Naive thymus-derived CD4-positive, alpha-beta T cell (primary cell): ENCODE measurements at places on chromosomes 2 and 18. TPM values are rescaled to one million over a fixed set of nuclear protein-coding genes. Genes with fewer than 3 reads are reported as not detected.

GRCh38 chr18:9428862-9429661 is 46.3 kb upstream of the RALBP1 start:
- no peak for DNase-seq

DNA sequence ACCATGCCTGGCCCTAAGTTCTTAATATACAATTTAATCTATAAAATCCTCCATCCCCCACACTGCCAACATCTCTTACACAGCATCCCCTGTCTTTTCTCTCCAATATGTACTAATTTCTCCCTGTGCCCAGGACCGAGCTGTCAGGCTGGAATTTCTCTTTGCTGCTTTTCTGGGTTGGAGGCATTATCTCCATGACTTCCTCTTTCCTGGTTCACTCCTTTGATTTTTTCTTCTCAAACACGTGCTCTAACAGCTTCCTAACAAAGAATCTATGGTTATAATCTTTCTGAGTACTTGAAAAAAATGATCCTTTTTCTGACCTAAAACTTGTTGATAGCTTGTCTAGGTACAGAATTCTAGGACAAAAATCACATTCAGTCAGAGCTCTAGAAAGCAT is 112.8 kb downstream of the C1D start:
- no peak for DNase-seq

DNA sequence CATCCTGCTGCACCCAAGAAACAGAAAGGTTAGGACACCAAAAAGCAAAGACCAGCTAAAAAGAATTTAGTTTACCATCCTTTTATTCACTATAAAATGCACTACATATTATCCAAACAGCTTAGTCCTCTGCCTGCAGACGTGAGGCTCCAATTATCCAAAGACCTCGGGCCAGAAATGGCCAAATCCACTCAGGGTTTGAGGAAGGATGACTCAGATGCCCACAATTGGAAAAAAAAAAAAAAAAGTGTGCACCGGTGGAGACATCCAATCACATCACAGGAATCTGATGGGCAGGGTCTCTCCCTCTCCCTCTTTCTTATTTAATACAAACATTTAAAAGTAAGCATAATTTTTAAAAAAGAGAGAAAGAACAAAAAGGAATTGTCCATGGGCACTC is 65.7 kb downstream of the TRABD2A start:
- no peak for DNase-seq

GRCh38 chr2:107627164-107627563 is 199.5 kb upstream of the RGPD4 start:
- DNase-seq = no peak

DNA sequence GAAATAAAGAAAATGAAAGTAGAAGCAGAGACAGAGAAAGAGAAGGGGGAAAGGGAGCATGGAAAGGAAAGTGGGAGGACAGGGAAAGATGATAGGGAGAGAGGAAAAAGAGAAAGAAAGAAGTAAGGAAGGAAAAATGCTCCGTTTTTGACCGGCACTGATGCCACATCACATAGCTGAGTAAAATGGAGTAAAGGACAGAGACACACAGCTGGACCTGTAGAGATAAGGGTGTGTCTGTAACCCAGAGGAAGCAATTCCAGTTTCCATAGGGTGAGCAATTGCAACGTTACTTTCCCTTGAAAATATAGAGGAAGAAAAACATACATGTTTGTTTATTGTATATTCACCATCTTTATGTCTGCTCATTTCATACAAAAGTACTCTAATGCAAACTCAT is 1866.9 kb upstream of the PIK3C3 start:
- no peak for DNase-seq

DNA sequence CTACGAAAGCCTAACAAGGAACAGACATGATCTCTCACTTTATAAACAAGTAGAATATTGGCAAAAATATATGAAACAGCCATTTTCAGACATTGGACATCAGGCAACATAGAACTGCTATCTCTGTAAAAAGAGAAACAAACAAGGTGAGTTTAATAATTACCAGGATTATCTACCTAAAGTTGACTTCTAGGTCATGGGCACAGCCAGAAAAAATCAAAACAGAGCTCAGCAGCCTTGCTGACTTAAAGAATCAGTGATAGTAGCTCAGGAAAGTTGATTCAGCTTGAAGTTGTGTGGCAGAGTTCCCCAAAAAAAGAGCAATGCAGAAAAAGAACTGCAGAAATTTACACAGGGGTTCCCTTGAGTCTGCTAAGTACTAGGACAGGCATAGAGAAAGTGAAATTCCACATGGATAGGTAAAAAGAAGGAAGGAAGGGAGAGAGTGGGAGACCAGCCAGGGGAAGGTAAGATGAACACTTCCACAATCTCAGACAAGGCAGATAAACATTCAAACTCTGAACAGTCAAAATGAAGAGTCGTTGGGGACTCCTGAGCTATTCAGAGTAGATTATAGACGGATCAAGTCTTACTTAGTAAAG is 102.0 kb downstream of the EXOC6B start:
- DNase-seq = no peak

DNA sequence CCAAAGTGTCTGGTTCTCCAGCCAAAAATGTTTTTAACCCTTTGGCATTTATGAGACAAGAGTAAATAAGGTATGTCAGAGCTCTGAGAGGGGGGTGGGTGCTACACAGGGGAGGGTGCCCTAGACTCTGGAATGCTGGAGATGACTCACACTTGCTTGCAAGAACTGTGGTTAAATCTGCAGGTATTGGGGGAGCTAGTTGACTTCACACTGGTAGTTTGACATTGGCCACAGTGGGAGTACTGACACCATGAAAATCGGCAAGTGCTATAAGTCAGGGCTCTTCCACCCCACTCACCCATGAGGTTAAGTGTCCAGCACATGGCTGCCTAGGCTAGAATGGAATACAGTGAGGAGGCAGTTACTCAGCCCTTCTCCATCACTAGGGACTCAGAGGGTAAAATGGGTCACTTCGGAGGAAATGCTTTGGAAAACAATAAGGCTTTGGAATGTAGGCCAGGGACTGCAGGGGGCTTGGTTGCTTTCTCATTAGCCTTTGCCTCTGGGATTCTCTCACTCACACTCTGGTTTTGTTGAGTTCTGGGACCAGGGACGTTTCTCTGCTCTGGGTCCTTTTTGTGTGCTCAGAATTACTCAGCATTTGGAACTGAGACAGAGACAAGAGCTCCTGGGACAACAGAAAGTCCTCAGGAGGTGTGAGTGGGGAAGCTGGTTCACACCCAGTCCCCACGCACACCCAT is 91.6 kb downstream of the ACKR3 start:
- no peak for DNase-seq

GRCh38 chr2:163602196-163602595 is 133.6 kb downstream of the FIGN start:
- no peak for DNase-seq

GRCh38 chr2:10234409-10235094 is 68.2 kb upstream of the HPCAL1 start:
- DNase-seq = no peak

DNA sequence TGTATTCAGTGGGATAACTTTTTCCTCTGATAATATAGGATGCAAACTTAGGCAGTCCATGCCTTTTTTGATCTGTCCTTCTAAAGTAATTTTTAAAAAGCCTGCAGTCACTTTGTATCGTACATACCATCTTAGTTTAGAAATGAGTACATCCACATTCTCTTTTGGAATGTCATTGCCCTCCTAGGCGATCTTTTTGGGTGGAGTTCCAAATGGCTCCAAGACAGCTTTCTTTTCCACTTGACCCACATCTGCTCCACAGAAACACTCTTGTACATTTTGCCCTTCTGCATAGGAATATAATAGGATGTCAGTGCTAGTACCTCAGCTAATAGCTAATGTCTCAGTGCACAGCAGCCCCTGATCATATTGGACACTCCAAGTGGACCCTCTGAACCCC is 21.8 kb upstream of the HTR2B start:
- DNase-seq = no peak

The COLEC11 gene
- not detected for total RNA-seq

The RTP5 gene
- not detected for total RNA-seq

The EFEMP1 gene
- not detected for total RNA-seq

The GKN1 gene
- total RNA-seq = not detected in 2 replicates
